ENCODE measurements at places on chromosomes 12 and 14.
A peak's percentile ranks its signal among the peaks of the same experiment; 100 is the strongest.

GRCh38 chr14:100810861-100811461 is 15.0 kb upstream of the MEG3 start:
- H3K4me1 ChIP-seq = no peaks in the 10 kb centered on the region
- no peak for DNase-seq
- H3K4me3 ChIP-seq = no peak overlapping the region
- H3K27me3 ChIP-seq = no peaks in the 10 kb centered on the region
- H3K36me3 ChIP-seq = no peaks in the 10 kb centered on the region
- H3K27ac ChIP-seq = no peak overlapping the region

DNA sequence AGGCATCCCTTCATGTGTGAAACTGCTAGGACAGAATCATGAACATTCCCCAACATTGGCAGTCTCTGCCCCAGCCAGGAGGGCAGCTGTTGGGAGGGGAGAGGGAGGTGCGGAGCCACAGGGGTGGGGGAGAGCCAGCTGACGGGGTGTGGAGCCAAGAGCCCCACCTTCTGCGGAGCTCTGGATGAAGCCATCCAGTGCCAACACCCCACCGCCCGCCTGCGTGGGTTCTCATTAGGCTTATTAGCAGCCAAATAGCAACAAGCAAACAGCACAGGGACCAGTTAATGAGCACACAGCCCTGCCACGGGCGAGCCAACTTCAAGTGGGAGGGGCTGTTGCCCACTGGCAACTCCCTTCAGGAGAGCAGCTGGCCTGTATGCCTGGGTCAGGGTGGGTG is 12.1 kb downstream of the LTBP2 start:
- H3K27me3 ChIP-seq = no peaks in the 10 kb centered on the region
- H3K4me1 ChIP-seq = peaks cover 48% of the 10 kb centered on the region
- peaks cover 18% of the 10 kb centered on the region for H3K36me3 ChIP-seq
- no peak for DNase-seq
- H3K4me3 ChIP-seq = no peak overlapping the region

- 0 out of 2 replicates have a peak, but pooled peaks cover 3% of the 10 kb centered on the region for H3K4me1 ChIP-seq
- H3K4me3 ChIP-seq = no peak overlapping the region
- peaks cover 24% of the 10 kb centered on the region for H3K36me3 ChIP-seq
- peak; percentile 44 for DNase-seq
- no peaks in the 10 kb centered on the region for H3K27me3 ChIP-seq
Measured at GRCh38 chr14:24372701-24373416, 4.9 kb downstream of the NFATC4 start.

GRCh38 chr12:84134797-84135366 is 777.7 kb downstream of the SLC6A15 start:
- peaks cover 9% of the 10 kb centered on the region for H3K4me1 ChIP-seq
- H3K27ac ChIP-seq = peak overlapping the region; percentile 81
- H3K4me3 ChIP-seq = no peak overlapping the region
- H3K27me3 ChIP-seq = no peaks in the 10 kb centered on the region
- DNase-seq = no peak

- peaks cover 3% of the 10 kb centered on the region for H3K36me3 ChIP-seq
- no peaks in the 10 kb centered on the region for H3K27me3 ChIP-seq
- H3K27ac ChIP-seq = no peak overlapping the region
Measured at GRCh38 chr12:132560614-132561426, 49.6 kb downstream of the LRCOL1 start.

DNA sequence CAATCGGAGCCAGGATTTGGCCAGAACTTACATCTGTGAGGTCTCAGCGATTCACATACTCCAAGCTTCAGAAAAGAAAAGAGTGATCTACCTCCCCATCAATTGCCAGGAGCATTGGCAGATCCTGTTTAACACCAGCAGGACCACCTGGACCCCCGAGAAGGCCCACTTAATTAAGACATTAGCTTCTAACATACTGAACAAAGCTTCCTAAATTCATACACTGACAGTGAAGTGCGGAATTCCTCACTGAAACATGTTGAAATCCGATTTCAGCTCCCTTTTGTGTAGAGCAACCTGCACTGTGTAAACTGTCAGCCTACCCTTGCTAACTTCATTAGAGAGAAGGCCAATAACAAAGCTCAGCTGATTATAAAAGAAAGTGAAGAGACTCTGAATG is 274.0 kb downstream of the NOVA1 start:
- H3K4me1 ChIP-seq = no peaks in the 10 kb centered on the region
- DNase-seq = no peak
- H3K27ac ChIP-seq = no peak overlapping the region
- H3K27me3 ChIP-seq = no peaks in the 10 kb centered on the region
- H3K36me3 ChIP-seq = no peaks in the 10 kb centered on the region

DNA sequence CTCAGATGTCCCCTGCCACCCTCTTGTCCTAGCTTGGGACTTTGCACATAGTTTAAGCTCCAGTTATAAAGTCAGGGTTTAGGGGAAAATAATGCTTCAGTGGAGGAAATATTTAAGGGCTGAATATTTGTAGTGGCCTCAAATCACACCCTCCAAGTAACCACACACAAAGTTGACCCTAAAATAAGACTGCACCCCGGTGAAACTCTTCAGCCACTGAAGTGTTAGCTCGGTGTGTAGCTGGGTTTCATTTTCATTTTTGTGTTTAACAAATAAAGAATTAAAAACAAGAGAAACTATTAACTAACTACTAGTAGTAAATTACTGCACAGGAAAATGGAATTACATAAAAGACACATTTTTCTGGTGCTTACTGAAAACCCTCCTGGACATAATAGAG is 14.8 kb upstream of the BCL11B start:
- H3K4me1 ChIP-seq = no peaks in the 10 kb centered on the region
- H3K27ac ChIP-seq = no peak overlapping the region
- no peak overlapping the region for H3K4me3 ChIP-seq

DNA sequence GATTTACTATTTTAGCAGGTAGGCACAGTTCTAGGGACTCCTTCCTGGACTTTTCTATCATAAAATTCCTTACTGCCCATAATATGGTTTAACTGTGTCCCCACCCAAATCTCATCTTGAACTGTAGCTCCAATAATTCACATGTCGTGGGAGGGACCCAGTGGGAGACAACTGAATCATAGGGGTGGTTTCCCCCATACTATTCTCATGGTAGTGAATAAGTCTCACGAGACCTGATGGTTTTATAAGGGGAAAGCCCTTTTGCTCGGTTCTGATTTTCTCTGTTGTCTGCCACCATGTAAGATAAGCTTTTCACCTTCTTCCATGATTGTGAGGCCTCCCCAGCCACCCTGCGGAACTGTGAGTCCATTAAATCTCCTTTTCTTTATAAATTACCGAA is 10.0 kb upstream of the ETV6 start:
- H3K27ac ChIP-seq = no peak overlapping the region
- no peaks in the 10 kb centered on the region for H3K36me3 ChIP-seq
- H3K4me3 ChIP-seq = no peak overlapping the region
- no peak for DNase-seq
- H3K4me1 ChIP-seq = 0 out of 2 replicates have a peak, but pooled peaks cover 3% of the 10 kb centered on the region

- H3K27ac ChIP-seq = peak overlapping the region; percentile 87
- no peak for DNase-seq
- H3K4me3 ChIP-seq = no peak overlapping the region
- no peaks in the 10 kb centered on the region for H3K4me1 ChIP-seq
- no peaks in the 10 kb centered on the region for H3K27me3 ChIP-seq
- H3K36me3 ChIP-seq = no peaks in the 10 kb centered on the region
Measured at GRCh38 chr14:34665785-34666435, 36.0 kb upstream of the SNX6 start.

- no peaks in the 10 kb centered on the region for H3K27me3 ChIP-seq
- H3K4me3 ChIP-seq = no peak overlapping the region
- peaks cover 26% of the 10 kb centered on the region for H3K36me3 ChIP-seq
- H3K4me1 ChIP-seq = peaks cover 15% of the 10 kb centered on the region
Measured at GRCh38 chr14:35050652-35051051, 4.6 kb downstream of the FAM177A1 start.

GRCh38 chr14:86243158-86243557 is 713.2 kb downstream of the FLRT2 start:
- no peak overlapping the region for H3K27ac ChIP-seq

GRCh38 chr12:125249066-125249824 is 184.0 kb downstream of the AACS start:
- DNase-seq = no peak
- H3K36me3 ChIP-seq = no peaks in the 10 kb centered on the region
- H3K4me3 ChIP-seq = no peak overlapping the region
- H3K4me1 ChIP-seq = no peaks in the 10 kb centered on the region
- H3K27ac ChIP-seq = no peak overlapping the region

DNA sequence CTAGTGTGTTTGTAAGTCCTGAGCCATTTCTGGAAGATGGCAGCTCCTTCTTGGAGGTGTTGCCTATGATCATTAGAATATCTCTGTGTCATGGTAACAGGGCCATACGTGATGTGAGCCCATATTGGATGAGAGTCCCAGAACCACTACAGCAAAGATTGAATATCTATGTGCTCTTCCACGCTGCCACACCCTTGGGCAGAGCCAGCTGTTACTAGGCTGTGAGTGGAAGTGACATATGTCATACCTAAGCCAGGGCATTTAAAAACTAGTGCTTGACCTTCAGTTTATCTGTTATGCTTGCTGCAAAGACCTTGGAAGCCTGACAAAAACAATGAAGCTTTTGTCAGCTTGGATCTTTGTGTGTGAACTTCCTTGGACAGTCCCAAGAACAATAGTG is 495.1 kb upstream of the CCDC196 start:
- no peak overlapping the region for H3K4me3 ChIP-seq
- no peak overlapping the region for H3K27ac ChIP-seq
- H3K27me3 ChIP-seq = no peaks in the 10 kb centered on the region
- no peaks in the 10 kb centered on the region for H3K36me3 ChIP-seq

DNA sequence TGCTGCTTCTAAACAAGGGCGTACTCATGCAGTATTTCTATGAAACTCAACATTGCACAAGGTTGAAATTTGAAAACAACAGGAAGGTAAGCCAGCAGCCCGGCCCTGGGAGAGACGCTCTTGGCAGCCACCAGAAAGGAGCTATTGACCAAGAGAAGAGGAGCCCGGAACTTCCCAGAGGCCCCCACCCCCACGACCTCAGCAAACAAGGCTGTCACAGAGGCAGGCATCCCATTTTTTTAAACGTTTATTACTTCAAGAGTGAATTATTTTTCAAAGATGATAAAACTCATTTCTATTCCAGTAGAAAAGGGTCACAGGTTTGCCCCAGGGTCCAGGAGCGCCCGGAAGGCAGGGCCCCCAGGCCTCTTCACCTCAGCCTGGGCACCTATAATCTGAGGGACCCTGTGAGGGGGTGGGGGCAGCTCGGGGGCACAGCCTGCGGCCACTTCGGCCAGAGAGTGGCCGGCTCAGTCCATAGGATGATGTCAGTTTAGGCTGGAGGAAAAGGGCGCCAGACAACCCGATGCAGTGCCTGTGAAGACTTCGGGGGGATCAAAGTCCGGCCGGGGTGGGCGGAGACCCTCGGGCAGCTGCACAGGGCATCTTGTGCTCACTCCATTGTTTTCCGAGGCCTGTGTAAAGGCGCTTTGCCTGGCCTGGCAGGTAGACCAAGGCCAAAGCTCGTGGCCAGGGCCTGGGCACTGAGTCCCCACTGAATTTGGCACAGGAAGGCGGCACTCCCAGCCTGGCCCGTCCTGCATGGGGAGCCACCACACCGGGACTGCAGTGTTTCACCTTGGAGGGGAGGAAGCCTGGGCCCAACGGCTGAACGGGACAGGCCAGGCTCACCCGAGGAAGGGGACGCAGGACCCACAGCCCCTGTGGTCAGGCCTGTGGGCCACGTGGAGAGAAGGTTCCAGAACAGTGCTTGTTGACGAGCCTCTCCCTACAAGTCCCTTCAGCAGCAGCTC is 86.0 kb downstream of the SCARB1 start:
- H3K36me3 ChIP-seq = no peaks in the 10 kb centered on the region
- H3K4me1 ChIP-seq = no peaks in the 10 kb centered on the region
- H3K4me3 ChIP-seq = no peak overlapping the region
- no peaks in the 10 kb centered on the region for H3K27me3 ChIP-seq

DNA sequence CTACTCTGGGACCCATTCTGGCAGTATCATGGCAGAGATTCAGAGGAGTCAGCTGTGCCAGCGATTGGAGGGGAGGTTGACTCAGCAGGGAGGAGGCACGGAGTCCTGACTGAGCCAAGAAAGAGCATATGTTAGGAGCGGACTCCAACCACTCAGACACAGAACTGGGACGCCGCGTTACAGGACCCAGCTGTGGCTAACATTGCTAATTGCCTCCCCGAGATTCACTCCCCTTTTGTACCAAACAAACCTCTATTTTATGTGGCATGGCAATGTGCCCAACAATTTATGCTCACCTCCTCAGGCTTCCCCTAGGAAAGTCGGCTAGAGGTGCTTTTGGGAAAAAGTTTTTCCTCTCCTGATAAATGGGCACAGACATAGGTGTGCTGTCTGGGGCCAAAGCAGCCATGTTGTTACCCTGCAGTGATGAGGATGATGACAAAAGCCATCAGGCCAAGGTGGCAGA is 15.2 kb upstream of the CLIP1 start:
- DNase-seq = no peak
- H3K27me3 ChIP-seq = no peaks in the 10 kb centered on the region
- no peak overlapping the region for H3K4me3 ChIP-seq
- no peak overlapping the region for H3K27ac ChIP-seq
- H3K36me3 ChIP-seq = no peaks in the 10 kb centered on the region
- no peaks in the 10 kb centered on the region for H3K4me1 ChIP-seq

- peaks cover 26% of the 10 kb centered on the region for H3K4me1 ChIP-seq
- H3K4me3 ChIP-seq = no peak overlapping the region
- no peaks in the 10 kb centered on the region for H3K27me3 ChIP-seq
- peak; percentile 70 for DNase-seq
- H3K36me3 ChIP-seq = peaks cover 25% of the 10 kb centered on the region
Measured at GRCh38 chr12:124453419-124454351, 113.7 kb downstream of the NCOR2 start.

DNA sequence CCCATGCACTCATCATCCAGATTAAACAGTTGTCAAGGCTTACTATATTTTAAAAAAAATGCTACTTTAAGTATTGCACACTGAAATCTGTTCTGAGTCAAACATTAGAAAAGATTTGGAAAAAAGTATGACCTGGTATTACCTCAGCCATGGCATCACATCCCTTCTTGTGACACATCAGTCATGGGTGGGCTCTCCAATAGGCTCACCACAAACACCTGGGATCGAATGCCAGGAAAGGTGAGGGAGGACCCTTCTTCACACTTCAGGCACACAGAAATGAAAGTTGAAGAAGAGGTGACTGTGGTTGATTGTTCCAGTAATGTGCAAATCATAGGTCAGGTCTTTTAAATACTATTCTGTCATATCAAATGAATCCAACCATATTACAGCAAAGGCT is 36.6 kb upstream of the GZMB start:
- DNase-seq = no peak
- no peak overlapping the region for H3K27ac ChIP-seq
- no peaks in the 10 kb centered on the region for H3K4me1 ChIP-seq
- no peaks in the 10 kb centered on the region for H3K36me3 ChIP-seq

- H3K4me1 ChIP-seq = peaks cover 18% of the 10 kb centered on the region
- no peak for DNase-seq
- no peaks in the 10 kb centered on the region for H3K36me3 ChIP-seq
- H3K27ac ChIP-seq = no peak overlapping the region
Measured at GRCh38 chr14:54369343-54369742, 27.5 kb upstream of the CDKN3 start.

- H3K4me3 ChIP-seq = no peak overlapping the region
- no peak overlapping the region for H3K27ac ChIP-seq
- H3K4me1 ChIP-seq = no peaks in the 10 kb centered on the region
- DNase-seq = no peak
- H3K27me3 ChIP-seq = no peaks in the 10 kb centered on the region
Measured at GRCh38 chr14:80901822-80902221, 39.7 kb downstream of the CEP128 start.

GRCh38 chr14:38835874-38836273 is 267.2 kb downstream of the SEC23A start:
- H3K4me3 ChIP-seq = no peak overlapping the region
- H3K4me1 ChIP-seq = no peaks in the 10 kb centered on the region
- no peak for DNase-seq
- H3K27ac ChIP-seq = no peak overlapping the region

- no peak for DNase-seq
- no peaks in the 10 kb centered on the region for H3K27me3 ChIP-seq
- H3K36me3 ChIP-seq = no peaks in the 10 kb centered on the region
- no peaks in the 10 kb centered on the region for H3K4me1 ChIP-seq
- H3K27ac ChIP-seq = no peak overlapping the region
- no peak overlapping the region for H3K4me3 ChIP-seq
Measured at GRCh38 chr14:98167275-98167674, 1104.7 kb downstream of the BCL11B start.

All from SK-N-SH (cell line).